ENCODE measurements at places on chromosomes 1 and 21. TPM values are rescaled to one million over a fixed set of nuclear protein-coding genes. Genes with fewer than 3 reads are reported as not detected.

OR2T29 gene
- polyA plus RNA-seq, result not detected

SEMA4A gene
- polyA plus RNA-seq, result 24.9 TPM

ZC3H11A gene
- 35.8 TPM for polyA plus RNA-seq

ILDR2 gene
- 0.06 TPM for polyA plus RNA-seq

HJV gene
- not detected for polyA plus RNA-seq

Data from esophagus (tissue), 2 donors.